ENCODE measurements at places on chromosomes 5 and 9.

DNA sequence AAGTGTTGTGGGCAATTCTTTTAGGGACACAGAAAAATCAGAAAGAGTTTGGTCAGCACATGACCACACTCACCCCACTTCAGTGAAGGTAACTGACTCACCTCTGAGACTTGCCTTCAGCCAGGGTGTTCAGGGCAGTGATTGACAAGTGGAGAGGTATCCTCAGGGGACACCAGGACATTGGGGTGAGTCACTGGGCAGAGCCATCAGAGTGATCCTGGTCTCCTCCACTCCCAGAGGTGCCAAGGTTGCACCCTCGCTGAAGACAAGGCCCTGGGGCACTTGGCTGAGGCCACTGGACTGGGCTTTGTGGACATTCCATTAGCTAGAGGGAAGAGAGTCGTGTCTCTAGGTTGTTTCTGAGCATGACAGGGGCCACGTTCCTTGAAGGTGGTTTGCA is 113.4 kb downstream of the GADD45G start:
- DNase-seq: no peak

DNA sequence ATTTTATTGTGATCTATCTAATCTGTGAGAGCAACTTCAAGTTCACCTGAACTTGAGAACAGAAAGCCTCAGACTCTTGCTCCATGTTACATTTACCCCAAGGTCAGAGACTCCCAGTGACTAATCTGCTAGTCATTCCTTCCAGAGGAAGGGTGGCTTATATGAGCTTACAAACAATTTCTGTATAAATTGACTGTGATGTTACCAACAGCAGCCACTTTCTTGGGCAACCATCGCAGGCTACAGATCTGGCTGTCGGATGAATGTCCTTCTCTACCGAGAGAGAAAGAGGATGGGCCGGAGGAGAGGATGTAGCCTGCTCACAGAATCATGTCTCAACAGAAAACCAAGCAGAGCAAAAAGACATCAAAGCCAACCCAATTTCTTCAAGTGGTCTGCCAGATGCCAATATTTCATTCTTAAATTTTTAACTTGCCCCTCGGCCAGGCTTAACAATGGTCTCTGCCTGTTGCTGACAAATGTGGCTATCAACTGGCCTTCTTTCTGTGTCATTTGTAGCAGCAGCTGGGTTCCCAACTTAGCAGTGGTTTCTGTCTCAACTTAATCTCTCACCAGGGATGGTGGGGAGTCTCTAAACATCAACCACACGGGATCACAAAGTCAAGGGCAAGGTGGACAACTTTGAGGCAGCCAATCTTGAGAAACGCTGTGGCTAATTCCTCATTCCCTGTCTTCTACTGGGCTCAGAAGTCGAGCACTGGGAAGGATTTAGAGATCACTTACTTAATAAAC is 81.3 kb downstream of the RAPGEF1 start:
- peak; percentile 97 for DNase-seq

- no peak for DNase-seq
These were observed 94.3 kb downstream of the WDR41 start for GRCh38 chr5:77397686-77398292.

- no peak for DNase-seq
These were observed 1.4 kb downstream of the FLT4 start for GRCh38 chr5:180647941-180648500.

DNA sequence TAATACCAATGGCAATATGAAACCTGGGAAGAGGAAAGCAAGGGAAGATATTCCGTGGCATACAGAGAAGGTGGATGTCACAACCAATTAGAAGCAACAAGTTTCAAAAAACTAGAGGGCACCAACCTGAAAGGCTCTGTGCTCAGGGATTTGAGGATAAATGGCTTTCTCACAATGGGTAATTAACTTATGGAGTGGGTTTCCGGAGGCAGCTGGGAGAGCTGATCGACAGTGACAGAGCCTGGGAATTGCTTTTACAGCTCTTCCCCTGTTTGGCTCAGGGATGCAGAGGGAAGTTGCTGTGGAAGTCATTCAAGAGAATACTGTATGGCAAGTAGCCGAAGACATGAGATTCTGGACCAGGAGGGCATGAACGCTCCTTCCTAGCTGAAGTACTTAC is 237.0 kb downstream of the KIF4B start:
- no peak for DNase-seq

GRCh38 chr9:89039104-89039465 is 47.8 kb downstream of the S1PR3 start:
- DNase-seq: no peak

DNA sequence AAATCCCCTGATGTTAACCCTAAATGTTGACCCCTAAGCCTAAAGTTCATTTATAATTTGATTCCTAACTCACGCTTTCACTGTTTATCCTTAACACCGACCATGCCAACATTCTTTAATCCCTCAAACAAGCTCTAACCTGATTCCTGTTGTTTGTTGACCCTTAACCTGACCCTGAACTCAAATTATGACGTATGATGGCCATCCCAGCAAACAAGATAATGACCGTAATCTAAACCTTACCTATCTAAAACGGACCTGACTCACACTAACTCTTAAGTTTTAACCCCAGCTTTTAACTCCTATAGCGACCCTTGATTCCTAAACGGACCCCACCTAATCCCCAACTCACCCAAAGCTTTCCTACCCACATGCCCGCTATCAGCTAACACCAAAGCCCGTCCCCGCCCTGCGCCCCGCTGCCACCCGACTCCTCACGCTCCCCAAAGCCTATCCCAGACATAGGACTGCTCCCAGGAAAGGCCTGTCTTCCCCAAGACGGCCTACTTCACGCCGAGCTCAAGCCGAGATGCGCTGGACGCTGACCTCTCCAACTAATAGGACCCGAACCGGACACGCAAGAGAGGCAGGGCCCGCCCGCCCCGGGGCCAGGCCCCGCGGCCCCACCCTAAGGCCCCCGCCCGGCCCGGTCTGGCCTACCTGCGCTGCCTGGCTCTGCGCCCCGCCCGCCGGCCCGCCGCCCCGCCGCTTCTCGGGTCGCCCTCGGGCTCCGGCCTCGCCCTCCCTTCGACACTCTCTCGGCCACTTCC is 395 bp downstream of the TLN1 start:
- no peak for DNase-seq

- no peak for DNase-seq
These were observed 38.9 kb downstream of the COL5A1 start for GRCh38 chr9:134680393-134681060.

DNA sequence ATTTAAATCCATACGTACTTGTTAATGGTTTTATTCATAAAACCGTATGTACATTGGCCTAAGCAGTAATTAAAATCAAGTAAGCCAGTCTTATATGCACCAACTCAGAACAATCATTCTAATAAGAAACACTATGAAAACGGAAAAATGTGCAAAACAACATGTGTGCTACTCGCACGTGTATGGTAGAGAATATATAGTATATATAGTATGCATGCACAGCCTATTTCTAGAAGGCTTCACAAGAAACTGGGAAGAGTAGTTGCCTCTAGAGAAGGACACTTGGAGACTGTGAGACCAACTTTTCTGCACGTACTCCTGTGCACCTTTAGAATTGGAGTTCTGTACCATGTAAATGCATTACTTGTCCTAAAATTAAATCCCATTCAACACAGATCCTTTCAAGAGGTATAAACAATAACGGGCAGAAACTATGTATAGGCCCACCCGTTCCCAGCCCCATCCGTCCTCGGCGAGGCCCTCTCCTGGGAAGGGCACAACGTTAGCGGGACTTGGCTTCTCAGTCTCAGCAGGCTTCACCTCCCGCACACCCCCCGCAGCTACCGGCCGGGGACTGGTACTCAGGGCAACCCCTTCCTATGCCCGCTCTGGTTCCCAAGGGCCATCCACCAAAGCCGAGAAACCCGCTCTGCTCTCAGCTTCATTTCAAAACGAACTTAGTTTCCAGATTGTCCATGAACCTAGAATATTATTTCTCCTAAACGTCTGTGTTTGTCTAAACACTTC is 2.0 kb downstream of the CDC14B start:
- peak; percentile 21 for DNase-seq

- DNase-seq: no peak
These were observed 16.2 kb downstream of the DIAPH1 start for GRCh38 chr5:141602606-141603005.

DNA sequence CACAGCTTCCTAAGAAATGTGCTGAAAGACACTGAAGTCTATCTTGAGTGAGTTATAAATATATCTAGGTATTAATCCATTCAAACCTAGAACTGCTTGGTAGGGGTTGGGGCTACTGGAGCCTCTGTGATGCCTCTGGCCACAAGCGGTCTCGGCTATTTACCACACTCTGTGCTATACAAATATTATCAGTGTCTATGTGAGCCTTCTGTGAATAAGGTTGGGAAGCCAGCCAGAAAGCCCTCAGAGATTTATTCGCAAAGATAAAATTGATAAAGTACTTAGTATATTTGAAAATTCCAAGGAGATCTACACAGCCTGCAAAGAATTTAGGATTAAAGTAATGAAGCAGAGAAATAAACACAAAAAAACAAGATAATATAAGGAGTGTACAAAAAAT is 41.4 kb downstream of the LIFR start:
- DNase-seq: no peak

GRCh38 chr5:163190283-163190682 is 247.1 kb upstream of the CCNG1 start:
- DNase-seq: no peak

DNA sequence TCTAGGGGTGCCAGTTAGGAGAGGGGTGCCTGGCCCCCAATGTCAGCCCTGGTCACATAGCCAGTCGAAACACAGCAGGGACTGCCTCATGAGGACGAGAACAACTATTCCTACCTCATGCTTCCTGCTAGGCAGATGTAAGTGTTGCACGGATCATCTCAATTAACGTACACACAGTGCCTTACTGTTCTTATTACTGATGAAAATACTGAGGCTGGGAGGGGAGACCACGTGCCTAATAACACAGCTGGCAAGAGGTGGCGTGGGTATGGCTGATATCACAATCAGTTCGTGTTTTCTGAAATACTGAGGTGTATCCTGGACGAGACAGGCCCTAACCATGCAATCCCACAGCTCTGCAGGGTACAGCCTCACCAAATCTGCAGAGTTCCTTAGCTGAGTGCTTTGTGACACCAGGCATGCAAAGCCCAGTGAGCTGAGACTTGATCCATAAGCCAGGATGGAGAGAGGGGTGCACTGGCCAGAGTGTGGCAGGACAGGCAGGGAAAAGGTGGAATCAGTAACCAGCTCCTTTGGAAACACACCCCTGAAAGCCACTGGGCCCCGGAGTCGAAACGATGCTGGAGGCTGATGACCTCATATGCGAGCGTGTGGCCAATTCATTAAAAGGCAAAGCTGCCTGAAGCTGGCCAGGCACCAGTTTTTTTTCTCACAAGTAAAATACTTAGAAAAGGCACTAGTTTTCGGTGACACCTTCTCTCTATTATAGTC is 63.9 kb downstream of the PRRT1B start:
- peak; percentile 68 for DNase-seq

GRCh38 chr9:21831841-21832509 is 29.5 kb downstream of the MTAP start:
- DNase-seq: peak; percentile 100

DNA sequence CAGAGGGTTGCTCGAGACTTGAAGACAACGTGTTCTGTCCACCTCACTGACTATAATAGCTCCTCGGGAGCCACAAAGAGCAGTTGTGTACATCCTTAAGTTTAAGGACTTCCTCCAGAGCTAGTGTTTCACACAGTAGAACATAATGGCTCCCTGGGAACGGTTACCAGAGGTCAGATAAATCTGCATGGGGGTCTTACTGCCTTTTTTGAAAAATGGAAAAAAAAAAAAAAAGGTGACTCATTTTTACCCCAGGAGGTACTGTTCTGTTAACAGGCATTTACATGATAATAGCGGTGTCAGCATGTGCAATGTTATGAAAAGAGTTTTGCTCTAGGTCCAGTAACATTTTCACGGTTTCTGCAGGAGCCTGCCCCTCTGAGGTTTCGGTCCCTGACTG is 498.9 kb upstream of the WWC1 start:
- DNase-seq: no peak

GRCh38 chr5:17219469-17219868 is 2.0 kb downstream of the BASP1 start:
- no peak for DNase-seq

GRCh38 chr5:88882276-88883038 is 527 bp downstream of the MEF2C start:
- peak; percentile 30 for DNase-seq

- peak; percentile 41 for DNase-seq
These were observed 65.7 kb upstream of the IL6ST start for GRCh38 chr5:56060276-56061110.

- peak; percentile 94 for DNase-seq
These were observed 1.1 kb downstream of the HRCT1 start for GRCh38 chr9:35906923-35907699.

GRCh38 chr5:152262667-152263066 is 142.4 kb downstream of the NMUR2 start:
- no peak for DNase-seq

DNA sequence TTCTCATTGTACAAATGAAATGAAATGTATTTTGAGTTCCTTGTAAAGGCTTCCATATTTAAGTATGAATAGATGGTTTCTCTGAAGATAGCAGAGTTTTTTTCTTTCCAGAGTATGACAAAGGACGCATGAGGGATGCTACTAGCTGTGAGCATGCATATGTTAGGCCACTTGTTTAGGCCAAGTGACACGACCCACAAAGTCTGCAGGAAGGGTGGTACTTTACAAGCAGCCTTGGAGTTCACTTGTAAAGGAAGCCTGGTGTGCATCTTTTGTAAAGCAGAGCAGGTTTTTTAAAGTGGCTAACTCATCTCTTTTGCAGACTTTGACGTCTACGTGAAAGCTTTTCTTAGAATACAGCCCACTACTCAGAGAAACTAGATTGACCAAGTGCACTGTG is 300.4 kb upstream of the RFX3 start:
- no peak for DNase-seq

GRCh38 chr5:366541-367357 is 45.2 kb downstream of the AHRR start:
- DNase-seq: no peak

DNA sequence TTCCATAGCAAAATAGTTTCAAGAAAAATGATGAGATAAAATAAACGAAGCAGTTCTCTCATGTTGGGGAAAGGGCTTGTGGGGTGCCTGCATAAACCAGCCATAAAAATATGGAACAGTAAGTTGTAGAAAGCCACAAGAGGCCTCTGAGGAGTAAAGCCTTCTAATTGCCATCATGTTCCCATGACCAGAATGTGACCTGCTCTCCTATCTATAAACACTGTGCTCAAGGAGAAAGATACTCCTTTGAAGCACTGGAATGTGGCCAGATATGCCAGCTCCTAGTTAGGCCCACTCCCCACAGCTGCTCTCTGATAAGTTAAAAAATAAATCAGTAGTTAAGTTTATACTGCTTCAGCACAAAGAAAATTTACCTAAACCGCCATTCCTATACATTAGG is 65.8 kb downstream of the SETX start:
- peak; percentile 41 for DNase-seq
